Diencephalon (tissue), 1 donor: ENCODE measurements at places on chromosomes 12 and 14. TPM values are rescaled to one million over a fixed set of nuclear protein-coding genes. Genes with fewer than 3 reads are reported as not detected.

TMEM179 gene
- total RNA-seq: 56.7 TPM

ACSS3 gene
- total RNA-seq: 9.2 TPM

HOMEZ gene
- 4.6 TPM for total RNA-seq

OVCH1 gene
- 2.1 TPM for total RNA-seq

MYH6 gene
- total RNA-seq: under 0.01 TPM

STAC3 gene
- total RNA-seq: 1.4 TPM

EML5 gene
- 45.4 TPM for total RNA-seq

WNT1 gene
- total RNA-seq: not detected

KLHL33 gene
- 0.23 TPM for total RNA-seq

MIPOL1 gene
- 36.9 TPM for total RNA-seq

GSC gene
- total RNA-seq: 0.46 TPM

CLEC2D gene
- total RNA-seq: 10.1 TPM

DACT1 gene
- total RNA-seq: 37.8 TPM
